ENCODE measurements at places on chromosomes 16 and 17.

DNA sequence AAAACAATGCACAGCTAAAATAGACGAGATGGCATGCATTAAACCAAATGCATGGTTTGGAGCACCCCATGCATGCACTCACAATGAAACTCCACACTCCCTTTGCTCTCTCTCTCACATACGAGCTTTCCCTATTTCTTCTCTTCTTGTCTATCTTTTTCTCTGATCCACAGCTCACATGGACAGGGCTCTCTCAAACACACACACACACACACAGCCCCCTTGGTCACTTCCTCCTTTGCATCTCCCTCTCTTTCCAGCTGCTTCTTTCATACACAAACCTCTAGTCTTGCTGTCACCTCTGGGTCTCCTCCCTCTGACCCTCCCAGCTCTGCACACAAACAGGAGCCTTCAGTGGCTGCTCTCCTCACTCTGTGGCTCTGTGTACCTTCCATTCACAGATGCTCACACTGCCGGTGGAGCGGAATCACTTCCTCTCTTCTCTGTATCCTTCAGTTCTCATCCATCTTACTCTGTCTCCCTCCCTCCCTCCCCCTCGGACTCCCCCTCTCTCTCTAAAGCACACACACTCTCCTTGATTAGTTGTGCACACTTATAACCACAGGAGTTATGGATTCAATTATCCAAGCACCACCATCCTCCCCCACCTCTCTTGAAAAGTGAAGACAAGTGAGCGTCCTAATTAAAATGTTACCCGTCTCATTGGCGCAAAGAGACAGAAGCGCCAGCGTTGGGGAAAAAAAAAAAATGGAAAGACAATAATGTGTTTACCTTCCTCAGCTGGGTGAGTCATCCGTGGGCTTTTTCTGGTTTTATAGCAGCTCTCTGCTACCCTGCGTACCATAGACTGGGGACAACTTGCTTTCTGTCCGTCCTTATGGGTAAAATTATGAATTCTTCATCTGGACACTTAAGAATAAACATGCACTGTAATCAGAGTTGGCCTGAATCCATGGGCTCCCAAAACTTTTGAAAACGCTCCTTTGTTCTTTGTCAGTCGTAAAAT lies 90.8 kb downstream of the SHISA6 start:
- DNase-seq = no peak

- no peak for DNase-seq
Measured at GRCh38 chr17:47916489-47917208, 20.6 kb downstream of the SP2 start.

DNA sequence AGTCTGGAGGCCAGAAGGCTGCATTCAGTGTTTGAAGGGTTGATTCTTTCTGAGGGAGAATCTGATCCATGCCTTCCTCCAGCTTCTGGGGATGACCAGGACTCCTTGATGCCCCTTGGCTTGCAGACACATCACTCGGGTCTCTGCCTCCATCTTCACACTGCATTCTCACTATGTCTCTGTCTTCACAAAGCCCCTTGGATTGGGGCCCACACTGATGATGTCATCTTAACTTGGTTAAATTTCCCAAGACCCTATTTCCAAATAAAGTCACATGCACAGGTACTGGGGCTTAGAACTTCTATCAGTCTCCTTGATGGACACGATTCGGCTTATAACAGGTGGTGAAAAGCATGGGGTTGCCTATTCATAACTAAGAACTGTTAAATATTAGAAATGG lies 112.1 kb upstream of the MYOCD start:
- no peak for DNase-seq

DNA sequence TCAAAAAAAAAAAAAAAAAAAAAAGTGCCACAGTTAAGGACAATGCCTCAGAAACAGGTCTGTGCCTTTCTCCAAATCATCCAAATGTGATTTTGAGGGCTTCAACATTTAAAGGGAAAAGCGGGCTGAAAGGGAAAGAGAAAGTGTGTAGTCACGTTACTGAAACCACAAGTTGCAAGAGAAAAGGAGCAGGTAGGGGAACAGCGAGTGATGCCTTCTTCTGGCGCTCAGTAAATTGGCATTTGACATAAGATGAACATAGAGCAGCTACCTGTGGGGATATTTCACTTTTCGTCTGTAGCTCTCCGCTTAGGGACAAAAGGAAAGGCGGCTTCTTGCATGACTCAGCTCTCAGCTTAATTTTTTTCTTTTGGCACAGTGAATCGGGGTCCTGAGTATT lies 11.1 kb downstream of the CMTM2 start:
- DNase-seq = no peak

DNA sequence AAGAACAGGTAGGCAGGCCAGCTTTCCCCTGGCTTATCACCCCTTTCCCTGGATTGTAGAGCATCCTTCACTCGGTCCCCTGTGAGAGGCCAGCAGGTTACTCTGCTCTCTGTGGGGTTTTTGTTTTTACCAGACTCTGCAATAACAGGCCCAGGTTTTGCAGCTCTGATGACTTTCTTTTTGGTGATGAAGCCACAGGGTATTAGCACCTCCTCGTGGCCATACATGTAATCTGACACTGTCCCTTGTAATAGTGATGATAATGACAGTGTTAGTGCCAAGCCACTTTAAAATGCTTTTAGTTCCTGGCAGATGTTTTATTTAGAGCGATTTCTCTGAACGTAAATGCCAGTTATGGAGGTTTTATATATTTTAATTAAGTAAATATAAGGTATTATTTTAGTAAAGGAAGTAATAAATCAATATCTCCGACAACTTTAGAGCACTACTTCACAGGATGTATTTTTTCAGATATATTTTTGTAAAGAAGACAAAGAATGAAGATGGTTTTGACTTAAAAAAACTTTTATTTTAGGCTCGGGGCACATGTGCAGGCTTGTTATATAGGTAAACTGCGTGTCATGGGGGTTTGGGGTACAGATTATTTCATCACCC lies 38.0 kb upstream of the CPHXL start:
- DNase-seq = peak; percentile 73

- no peak for DNase-seq
Measured at GRCh38 chr16:56915336-56916119, 16.4 kb upstream of the HERPUD1 start.

DNA sequence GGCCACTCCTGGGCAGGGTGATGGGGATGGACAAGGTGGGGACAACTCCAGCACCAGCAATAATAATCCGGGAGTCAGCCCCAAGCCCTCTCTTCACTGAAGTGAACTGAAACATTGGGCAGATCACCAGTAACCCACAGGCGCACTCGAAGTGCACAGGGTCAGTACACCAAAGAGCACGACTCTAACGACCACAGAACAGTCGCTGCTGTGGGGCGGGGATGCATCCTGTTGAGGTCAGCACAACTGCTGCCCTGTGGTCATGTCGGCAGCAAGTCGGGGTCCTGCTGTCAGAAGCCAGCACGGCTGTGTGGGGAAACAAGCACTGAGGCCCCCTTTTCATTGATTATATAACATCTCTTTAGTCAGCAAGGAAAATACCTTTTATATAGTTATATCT lies 14.6 kb downstream of the DNASE1 start:
- DNase-seq = no peak

GRCh38 chr16:67917852-67918236 lies 13.8 kb downstream of the CTRL start:
- DNase-seq = peak; percentile 86

GRCh38 chr17:60174035-60174434 lies 24.3 kb downstream of the CA4 start:
- DNase-seq = no peak

GRCh38 chr16:64540434-64540833 lies 581.4 kb downstream of the CDH11 start:
- no peak for DNase-seq

GRCh38 chr17:41308251-41308917 lies 725 bp downstream of the KRTAP16-1 start:
- peak; percentile 42 for DNase-seq

Measured in AG20443 (cell line).